ENCODE measurements at places on chromosomes 11 and 22. TPM values are rescaled to one million over a fixed set of nuclear protein-coding genes. Genes with fewer than 3 reads are reported as not detected.

DNA sequence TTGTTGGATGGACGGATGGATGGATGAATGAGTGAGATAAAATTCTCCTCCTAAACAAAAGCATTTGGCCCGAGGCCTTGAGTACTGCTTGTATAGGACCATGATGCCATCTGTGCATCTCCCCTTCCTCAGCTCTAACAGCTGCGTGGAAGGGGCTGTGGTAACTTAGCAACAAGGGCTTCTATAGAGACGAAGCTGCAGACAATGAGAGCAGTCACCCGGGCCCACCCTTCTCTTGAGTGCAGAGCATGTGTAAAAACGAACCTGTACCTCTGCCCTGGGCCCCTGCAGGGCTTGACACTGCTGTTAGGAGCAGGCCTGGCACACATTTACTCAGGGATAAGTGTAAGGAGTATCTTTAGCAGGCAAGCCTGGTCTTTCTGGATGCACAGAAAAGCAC lies 391.5 kb downstream of the CADM1 start:
- H3K27ac ChIP-seq: no peak overlapping the region
- H3K4me1 ChIP-seq: no peaks in the 10 kb centered on the region
- no peaks in the 10 kb centered on the region for H3K36me3 ChIP-seq
- no peak for DNase-seq
- H3K4me3 ChIP-seq: no peak overlapping the region

GRCh38 chr11:31643857-31644256 lies 134.3 kb downstream of the ELP4 start:
- H3K27me3 ChIP-seq: no peaks in the 10 kb centered on the region
- no peak for DNase-seq
- H3K4me3 ChIP-seq: no peak overlapping the region

GRCh38 chr11:13954591-13954990 lies 7.9 kb upstream of the SPON1 start:
- H3K27me3 ChIP-seq: peaks cover 10% of the 10 kb centered on the region
- no peaks in the 10 kb centered on the region for H3K36me3 ChIP-seq
- H3K4me3 ChIP-seq: no peak overlapping the region
- DNase-seq: no peak
- no peaks in the 10 kb centered on the region for H3K4me1 ChIP-seq
- H3K27ac ChIP-seq: no peak overlapping the region

- H3K4me1 ChIP-seq: peaks cover 6% of the 10 kb centered on the region
- H3K36me3 ChIP-seq: no peaks in the 10 kb centered on the region
- H3K27ac ChIP-seq: no peak overlapping the region
- no peak for DNase-seq
- no peak overlapping the region for H3K4me3 ChIP-seq
Observed at GRCh38 chr22:36976606-36977005, 42.6 kb downstream of the TST start.

The OR10A2 gene
- not detected for total RNA-seq

DNA sequence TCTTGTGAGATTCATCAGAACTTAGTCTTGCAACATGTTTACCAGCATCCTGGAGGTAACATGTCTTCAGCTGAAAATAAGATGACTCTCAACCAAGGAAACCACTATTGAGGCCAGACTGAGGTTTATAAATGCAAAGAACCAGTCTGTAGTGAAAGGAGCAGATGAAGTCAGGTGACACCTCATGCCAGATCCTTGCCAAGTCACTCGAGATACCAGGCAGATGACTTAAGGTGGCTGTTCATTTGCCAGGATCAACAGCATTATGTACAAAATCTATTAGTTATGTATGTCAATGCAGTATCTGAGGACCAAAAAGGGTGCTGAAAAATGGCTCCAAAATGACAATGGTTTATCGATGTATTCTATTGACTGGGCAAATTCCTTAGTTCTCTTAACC lies 100.0 kb upstream of the SOX6 start:
- no peaks in the 10 kb centered on the region for H3K4me1 ChIP-seq
- no peaks in the 10 kb centered on the region for H3K27me3 ChIP-seq
- DNase-seq: no peak
- H3K27ac ChIP-seq: no peak overlapping the region
- no peaks in the 10 kb centered on the region for H3K36me3 ChIP-seq

GRCh38 chr11:37972691-37973090 lies 1374.7 kb upstream of the RAG2 start:
- H3K4me3 ChIP-seq: no peak overlapping the region
- H3K36me3 ChIP-seq: no peaks in the 10 kb centered on the region
- no peaks in the 10 kb centered on the region for H3K27me3 ChIP-seq
- no peaks in the 10 kb centered on the region for H3K4me1 ChIP-seq

DNA sequence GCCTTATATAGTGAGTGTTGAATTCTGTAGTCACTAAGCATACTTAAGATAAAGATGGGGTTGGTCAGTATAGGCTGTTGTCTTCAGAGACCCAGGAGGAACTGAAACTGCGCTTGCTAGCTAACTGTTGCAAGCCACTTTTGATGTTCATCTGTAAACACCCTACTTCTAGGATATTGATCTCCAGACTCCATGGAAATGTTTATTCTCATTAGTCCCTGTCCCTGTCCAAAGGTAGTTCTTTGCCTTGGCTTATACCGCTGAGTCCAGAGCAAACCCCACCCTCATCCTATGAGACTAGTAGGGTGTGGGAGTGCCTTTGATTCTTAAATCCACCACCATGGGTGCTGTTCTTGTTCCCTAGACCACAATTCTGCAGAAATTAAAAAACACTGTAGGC lies 36.4 kb downstream of the DEPDC5 start:
- DNase-seq: no peak
- no peaks in the 10 kb centered on the region for H3K27me3 ChIP-seq
- H3K27ac ChIP-seq: peak overlapping the region; percentile 48
- peaks cover 32% of the 10 kb centered on the region for H3K36me3 ChIP-seq
- H3K4me1 ChIP-seq: peaks cover 9% of the 10 kb centered on the region

The ZBTB16 gene
- total RNA-seq: 150 TPM

The ROBO4 gene
- total RNA-seq: 3.6 TPM

- DNase-seq: no peak
- H3K36me3 ChIP-seq: no peaks in the 10 kb centered on the region
- H3K4me1 ChIP-seq: peaks cover 20% of the 10 kb centered on the region
- no peaks in the 10 kb centered on the region for H3K27me3 ChIP-seq
- peak overlapping the region; percentile 96 for H3K27ac ChIP-seq
Observed at GRCh38 chr11:326592-326841, 5.9 kb upstream of the IFITM3 start.

The DMC1 gene
- not detected for total RNA-seq

The TMEM135 gene
- total RNA-seq: 27.9 TPM

GRCh38 chr11:12053606-12054361 lies 45.4 kb upstream of the DKK3 start:
- no peaks in the 10 kb centered on the region for H3K27me3 ChIP-seq
- H3K36me3 ChIP-seq: no peaks in the 10 kb centered on the region
- no peak overlapping the region for H3K4me3 ChIP-seq

The APOBEC3G gene
- total RNA-seq: 2.3 TPM

The MIOX gene
- not detected for total RNA-seq

The DUSP8 gene
- total RNA-seq: 13.7 TPM

DNA sequence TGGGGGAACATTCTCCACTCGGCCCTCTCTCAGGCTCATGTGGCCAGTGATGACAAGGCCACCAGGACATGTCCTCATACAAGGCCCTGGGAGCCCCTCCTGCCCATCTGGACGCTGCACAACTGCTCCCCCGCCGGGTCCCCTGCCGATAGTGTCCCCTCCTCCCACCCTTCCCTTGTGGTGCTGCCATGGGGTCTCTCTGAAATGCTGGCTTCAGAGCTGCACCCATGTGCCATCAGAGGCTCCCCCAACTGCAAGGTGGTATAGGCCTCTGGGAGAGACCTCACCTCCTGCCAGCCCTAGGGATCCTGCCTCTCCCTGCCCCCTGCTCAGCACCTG lies 113.0 kb downstream of the KCNQ1OT1 start:
- no peak overlapping the region for H3K4me3 ChIP-seq
- no peak for DNase-seq
- no peaks in the 10 kb centered on the region for H3K4me1 ChIP-seq
- no peaks in the 10 kb centered on the region for H3K27me3 ChIP-seq

DNA sequence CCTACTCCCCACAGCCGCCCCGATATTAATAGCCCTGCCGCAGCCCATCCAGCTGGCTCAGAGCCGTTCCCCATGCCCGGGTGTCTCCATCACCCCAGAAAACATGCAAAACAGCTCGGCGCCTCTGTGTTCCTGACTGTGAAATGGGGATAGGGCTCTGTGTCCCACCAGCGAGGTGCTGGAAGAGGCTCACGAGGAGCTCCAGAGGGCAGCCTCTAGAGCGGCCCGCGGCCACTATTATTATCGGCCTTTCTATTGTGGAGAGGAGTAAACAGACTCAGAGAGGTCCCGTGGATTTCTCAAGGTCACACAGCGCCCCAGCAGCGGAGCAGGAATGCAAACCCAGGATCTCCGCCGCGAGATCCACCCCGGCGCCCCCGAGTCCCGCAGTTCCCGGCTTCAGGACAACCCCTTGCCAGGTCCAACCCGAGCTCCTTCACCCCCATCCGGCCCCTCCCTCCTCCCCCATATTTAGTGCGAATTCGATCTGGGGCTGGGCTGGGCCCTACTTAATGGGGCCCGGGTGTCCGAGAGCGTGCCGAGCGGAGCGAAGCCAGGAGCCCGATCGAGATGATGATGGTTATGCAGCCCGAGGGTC lies at the start of gene ACTN3:
TSS of gene ACTN3 (plus strand) at position 536 of the 598 bp plus-strand sequence. CDS start at position 571, 35 bp downstream.
- no peaks in the 10 kb centered on the region for H3K36me3 ChIP-seq
- H3K27ac ChIP-seq: no peak within 1 kb of the TSS
- no peak for DNase-seq
- H3K27me3 ChIP-seq: no peaks in the 10 kb centered on the region
- H3K4me1 ChIP-seq: no peaks in the 10 kb centered on the region

DNA sequence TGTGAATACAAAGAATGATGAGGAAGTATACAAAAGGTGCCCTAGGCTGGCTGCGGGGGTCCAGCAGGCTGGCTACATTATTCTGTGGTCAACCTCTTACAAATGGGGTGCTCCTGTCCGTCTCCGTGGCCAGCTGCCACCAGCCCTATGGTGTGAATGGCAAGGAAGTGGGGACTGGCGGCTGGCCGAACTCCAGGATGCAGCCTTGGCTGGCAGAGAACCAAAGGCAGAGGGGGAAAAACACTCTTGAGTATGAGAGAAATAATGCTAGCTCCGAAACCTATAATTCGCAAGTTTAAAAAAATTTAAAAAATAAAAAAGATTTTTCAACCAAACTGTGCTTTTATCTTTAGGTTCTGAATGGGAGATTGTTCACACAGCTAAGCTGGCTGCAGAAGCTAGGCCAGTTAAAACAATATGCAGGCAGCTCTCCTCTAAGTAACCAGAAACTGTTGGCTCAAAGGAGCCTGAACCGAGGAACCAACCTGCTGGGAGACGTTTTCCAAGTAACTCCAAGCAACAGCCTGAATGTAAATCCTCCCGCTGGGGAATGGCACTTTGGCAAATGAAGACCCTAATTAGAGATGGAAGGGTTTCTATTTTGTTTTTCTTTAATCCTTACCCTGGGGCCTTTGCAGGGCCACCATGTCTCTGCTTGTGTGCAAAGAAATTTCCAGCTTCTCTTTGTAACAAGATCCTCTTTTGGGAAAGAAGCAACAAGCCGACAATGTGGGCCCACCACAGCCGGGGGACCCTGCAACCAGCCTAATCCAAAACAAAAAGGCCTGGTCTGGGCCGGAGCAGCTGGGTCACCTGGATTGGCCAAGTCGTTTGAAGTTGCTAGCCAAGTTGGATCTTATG lies 50.2 kb downstream of the C22orf31 start:
- H3K36me3 ChIP-seq: no peaks in the 10 kb centered on the region
- no peak for DNase-seq
- H3K27me3 ChIP-seq: no peaks in the 10 kb centered on the region
- H3K27ac ChIP-seq: no peak overlapping the region
- H3K4me3 ChIP-seq: no peak overlapping the region

The UPB1 gene
- total RNA-seq: 126 TPM

The SCGB1C1 gene
- not detected for total RNA-seq

The SPDYC gene
- not detected for total RNA-seq

DNA sequence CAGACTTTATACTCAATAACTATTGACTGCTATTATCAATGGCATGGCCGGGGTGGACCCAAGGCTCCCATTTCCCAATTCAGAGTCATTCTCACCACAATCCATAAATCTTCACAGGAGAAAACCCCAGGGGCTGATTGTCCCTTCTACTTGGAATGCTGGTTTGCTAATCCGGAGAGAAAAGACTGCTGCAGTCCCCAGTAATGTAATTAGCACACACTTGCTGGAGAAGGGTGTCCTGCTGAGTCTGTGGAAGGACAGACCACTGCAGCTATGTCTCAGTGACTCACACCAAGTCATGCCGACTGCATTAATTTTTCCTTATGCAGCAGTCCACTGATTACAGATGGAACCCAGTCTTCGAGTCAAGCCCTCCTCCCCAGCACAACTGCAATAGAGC lies 5.9 kb upstream of the ETS1 start:
- H3K27ac ChIP-seq: no peak overlapping the region
- no peaks in the 10 kb centered on the region for H3K27me3 ChIP-seq
- no peaks in the 10 kb centered on the region for H3K4me1 ChIP-seq
- no peak for DNase-seq
- no peaks in the 10 kb centered on the region for H3K36me3 ChIP-seq

- no peaks in the 10 kb centered on the region for H3K27me3 ChIP-seq
- H3K36me3 ChIP-seq: no peaks in the 10 kb centered on the region
- H3K27ac ChIP-seq: no peak overlapping the region
- no peak overlapping the region for H3K4me3 ChIP-seq
- DNase-seq: no peak
Observed at GRCh38 chr11:21116009-21116408, 446.6 kb downstream of the NELL1 start.

Data from right lobe of liver (tissue), 6 donors.